ENCODE measurements at places on chromosomes 2 and 18.
A peak's percentile ranks its signal among the peaks of the same experiment; 100 is the strongest.

- DNase-seq, result no peak
Measured at GRCh38 chr2:58769864-58770234, 528.7 kb upstream of the FANCL start.

- DNase-seq, result peak; percentile 48
Measured at GRCh38 chr2:209556354-209556961, 132.6 kb downstream of the MAP2 start.

DNA sequence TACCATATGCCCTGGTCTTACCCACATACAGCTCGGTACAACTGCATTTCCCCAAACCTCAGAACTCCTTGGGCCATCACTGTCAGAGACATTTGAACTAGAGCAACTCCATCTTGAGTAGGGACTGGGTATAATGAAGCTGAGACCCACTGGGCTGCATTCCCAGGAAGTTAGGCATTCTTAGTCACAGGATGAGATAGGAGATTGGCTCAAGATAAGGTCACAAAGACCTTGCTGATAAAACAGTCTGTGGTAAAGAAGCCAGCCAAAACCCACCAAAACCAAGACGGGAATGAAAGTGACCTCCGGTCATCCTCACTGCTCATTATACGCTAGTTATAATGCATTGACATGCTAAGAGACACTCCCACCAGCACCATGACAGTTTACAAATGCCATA lies 131.3 kb downstream of the PIK3C3 start:
- DNase-seq, result no peak

DNA sequence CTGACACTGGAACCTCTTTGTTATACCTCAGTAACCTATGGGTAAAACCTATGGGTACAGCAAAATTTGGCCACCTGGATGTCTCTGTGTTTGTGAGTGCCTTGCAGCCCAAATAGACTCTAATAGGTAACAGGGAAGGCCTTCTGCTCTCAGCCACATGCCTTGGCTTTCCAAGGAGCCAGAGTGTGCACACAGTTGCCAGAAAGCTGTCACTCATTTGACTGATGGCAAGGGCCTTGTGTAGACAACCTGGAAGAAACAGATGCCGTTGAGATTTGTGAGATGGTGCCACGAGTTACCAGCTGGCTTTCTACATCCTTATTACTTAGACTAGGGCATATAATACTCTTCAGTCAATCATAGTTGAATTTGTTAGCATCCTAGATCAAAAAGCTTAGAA lies 90.1 kb upstream of the RAB12 start:
- peak; percentile 94 for DNase-seq

- no peak for DNase-seq
Measured at GRCh38 chr2:37323781-37324535, 675 bp downstream of the PRKD3 start.

GRCh38 chr2:27291865-27292264 lies 9.6 kb downstream of the TRIM54 start:
- no peak for DNase-seq

DNA sequence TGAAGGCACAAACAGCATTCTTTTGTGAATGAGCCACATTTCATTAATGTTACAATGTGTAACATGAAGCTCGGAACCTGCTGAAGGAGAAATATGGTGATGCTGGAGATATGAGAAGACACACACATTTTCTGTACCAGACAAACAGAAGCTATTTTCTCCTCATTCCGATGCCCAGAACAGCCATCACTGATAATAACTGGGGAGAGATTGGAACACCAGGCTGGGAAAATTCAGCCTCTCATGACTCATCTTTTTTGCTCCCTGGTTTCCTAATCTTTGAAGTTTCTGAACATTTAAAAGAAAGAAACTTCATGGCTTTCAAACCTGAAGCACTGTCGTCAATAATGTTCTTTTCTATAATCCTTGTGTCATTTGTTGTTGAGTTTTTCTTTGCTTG lies 110.9 kb downstream of the LYPD6 start:
- no peak for DNase-seq

GRCh38 chr2:187319441-187320108 lies 128.5 kb downstream of the CALCRL start:
- no peak for DNase-seq

GRCh38 chr2:148794558-148794957 lies 80.5 kb upstream of the KIF5C start:
- DNase-seq, result no peak

- no peak for DNase-seq
Measured at GRCh38 chr2:60498816-60499429, 54.5 kb downstream of the BCL11A start.

- peak; percentile 4 for DNase-seq
Measured at GRCh38 chr2:29841386-29842004, 79.9 kb downstream of the ALK start.

DNA sequence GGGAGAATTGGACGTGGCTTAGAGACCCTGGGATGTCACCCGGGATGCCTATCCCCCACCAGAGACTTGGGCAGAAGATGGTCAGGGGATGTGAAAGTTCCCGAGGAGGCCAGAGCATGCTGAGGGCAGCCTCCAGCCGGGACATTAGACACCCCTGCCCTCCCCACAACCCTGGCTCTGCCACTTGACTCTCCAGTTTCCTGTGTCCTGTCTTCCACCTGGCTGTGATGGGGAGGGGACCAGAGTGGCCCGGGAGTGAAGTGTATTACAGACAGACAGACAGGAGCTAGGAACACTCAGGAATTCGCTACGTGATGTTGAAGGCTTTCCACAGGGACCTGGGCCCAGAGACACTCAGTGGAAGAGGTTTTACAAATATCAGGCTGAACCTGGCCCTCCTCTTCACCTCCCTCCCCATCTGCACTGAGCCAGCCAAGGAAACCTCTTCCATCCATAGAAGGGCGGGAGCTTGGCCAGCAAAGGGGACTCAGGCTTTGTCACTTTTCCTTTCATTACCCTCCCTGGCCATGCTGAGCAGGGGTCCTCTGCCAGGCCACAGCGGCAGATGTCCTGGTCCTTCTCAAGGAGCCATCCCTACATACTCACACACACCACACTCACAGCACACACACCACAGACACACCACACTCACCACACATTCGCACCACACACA lies 60.7 kb downstream of the SDC1 start:
- DNase-seq, result no peak

DNA sequence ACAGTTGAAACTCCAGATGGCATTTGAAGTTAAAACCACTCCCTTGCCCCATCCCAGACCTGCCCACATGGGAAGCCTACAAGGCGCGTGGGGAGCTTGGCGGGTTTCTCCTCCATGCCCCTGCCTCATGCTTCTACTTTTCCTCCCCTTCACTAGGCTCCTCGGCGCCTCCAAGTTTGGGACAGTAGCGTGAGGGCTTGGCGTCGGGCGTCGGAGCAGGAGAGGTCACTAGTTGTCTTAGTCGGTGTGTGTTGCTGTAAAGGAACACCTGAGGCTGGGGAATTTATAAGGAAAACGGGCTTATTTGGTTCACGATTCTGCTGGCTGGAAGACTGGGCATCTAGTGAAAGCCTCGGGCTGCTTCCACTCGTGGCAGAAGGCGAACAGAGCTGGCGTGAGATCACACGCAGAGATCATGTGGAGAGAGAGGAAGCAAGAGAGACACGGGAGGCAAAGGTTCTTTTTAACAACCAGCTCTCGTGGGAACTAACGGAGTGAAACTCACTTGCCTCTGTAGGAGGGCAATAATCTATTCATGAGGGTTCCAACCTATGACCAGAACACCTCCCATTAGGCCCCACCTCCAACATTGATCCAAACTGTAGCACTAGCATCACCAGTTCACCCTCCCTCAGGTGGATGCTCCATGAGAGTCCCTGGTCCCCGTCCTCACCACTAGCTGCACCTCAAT lies 25.3 kb downstream of the ITM2C start:
- DNase-seq, result no peak

- DNase-seq, result no peak
Measured at GRCh38 chr18:39230086-39230803, 1664.6 kb upstream of the CELF4 start.

- DNase-seq, result no peak
Measured at GRCh38 chr2:176293334-176293733, 24.1 kb downstream of the MTX2 start.

GRCh38 chr2:214624166-214624760 lies 185.2 kb downstream of the BARD1 start:
- no peak for DNase-seq

GRCh38 chr2:31302940-31303563 lies 69.1 kb downstream of the EHD3 start:
- DNase-seq, result no peak

GRCh38 chr2:72136331-72136730 lies 11.3 kb downstream of the CYP26B1 start:
- no peak for DNase-seq

DNA sequence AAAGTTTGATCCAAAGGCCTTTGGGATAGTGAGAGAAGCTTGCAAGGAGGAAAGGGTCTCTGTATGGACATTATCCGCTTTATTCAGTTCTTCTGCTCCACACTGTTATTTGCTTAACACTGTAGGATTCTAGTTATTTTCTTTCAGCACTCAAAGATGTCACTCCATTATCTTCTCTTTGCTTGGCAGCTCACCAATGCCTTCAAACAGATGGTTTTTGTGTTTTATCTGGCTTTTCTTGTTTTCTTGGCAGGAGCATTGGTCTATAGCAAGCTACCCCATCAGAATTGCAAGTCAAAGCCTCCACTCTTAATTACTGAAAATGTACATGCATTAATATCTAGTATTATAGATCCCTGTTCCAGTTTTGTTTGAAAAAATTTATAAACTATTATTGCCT lies 138.8 kb downstream of the EVA1A start:
- no peak for DNase-seq

DNA sequence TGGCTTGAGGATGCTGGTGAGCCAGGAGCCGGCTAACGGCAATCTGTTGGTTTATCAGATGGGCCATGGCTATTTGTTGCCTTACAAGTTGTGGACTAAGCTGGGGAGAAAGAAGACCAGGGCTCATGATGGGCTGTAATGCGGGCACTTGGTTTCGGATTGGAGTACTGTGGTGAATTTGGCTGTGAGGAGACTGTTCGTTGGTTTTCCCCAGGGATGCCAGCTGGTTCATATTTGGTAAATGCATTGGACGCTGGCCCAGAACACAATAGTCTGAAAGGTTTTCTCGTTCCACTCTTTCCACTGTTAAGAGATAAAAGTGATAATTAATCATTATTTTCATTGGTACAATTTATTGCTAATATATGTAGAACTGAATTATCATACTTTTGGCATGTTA lies 108.9 kb downstream of the SATB2 start:
- peak; percentile 87 for DNase-seq

DNA sequence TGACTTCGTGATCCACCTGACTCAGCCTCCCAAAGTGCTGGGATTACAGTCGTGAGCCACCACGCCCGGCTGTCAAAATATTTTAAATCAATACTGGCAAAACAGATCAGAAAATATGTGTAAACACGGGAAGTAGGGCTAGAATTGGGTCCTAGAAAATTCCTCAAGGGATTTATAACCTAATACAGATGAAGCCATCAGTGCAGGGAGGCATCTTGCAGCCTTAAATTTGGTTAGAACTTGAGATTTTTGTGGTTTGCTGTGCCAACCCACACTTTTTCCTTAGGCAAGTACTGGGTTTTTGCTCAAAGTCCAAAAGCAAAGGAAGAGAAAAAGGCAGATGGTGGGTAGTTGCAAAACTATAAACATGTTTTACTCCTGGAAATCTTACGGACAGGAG lies 33.7 kb upstream of the NFE2L2 start:
- no peak for DNase-seq

DNA sequence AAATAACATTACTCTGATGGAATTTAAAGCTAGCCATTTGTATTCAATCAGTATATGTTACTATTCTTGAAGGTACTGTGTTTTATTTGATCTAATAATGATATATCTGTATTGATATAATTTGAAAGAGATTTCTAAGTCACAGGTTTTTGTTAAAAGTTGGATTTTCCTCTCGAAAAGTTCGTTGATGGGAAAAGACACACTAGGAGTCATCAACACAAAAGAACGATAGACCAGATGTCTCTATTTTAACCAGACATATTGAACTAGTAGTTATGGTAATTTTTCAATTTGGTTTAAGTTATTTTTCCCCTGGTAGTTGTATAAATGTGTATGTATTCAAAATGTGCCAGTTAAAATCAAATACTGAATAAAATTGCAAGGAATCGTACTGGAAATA lies 2.5 kb downstream of the ASXL3 start:
- no peak for DNase-seq

DNA sequence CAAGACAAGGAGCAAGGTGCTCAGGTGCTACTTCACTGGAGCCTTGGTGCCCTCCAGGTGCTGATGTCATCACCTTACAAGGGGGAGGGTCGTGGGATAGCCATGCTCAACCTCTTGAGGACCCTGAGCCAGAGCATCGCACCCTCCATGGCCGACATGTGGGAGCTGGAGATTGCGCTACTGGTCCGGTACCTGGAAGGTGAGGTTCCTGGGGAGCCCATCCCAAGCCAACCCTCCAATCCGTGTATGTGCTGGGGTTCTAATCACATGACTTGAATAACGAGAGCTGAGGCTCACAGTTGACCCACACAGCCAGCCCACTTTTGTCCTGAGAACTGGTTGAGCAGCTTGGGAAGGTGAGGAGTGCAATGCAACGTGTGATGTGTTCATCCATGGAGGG lies 25.9 kb downstream of the MROH2A start:
- DNase-seq, result no peak

- DNase-seq, result peak; percentile 67
Measured at GRCh38 chr2:216698895-216699294, 3.5 kb upstream of the IGFBP5 start.

DNA sequence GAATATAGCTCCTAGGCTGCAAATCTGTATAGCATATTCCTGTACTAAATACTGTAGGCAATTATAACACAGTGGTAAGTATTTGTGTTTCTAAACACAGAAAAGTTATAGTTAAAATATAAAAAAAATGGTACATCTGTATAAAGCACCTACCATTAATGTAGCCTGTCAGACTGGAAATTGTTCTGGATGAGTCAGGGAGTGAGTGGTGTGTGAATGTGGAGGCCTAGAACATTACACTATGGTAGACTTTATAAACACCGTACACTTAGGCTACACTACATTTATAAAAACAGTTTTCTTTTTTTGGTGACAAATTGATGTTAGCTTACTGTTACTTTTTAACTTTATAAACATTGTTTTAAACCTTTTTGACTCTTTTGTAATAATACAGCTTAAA lies 226.3 kb downstream of the CCDC85A start:
- no peak for DNase-seq

DNA sequence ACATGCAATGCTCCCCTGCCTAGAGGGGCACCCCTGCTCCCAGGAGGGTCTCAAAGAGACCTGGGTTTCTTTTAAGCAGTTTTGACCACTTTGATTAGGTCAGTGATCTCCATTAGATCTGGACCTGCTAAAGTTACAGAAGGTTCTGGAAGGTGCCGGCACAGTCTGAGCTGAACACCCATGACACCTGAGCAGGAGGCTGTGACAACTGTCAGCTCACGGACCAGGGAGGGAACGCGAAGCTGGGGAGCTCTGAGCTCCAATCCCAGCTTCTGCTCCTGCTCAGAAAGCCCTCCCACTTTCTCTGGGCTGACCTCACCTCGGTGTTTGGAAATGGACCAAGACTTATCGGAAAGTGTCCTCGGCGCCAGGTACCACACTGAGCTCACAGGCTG lies 113.8 kb downstream of the NFATC1 start:
- DNase-seq, result no peak

DNA sequence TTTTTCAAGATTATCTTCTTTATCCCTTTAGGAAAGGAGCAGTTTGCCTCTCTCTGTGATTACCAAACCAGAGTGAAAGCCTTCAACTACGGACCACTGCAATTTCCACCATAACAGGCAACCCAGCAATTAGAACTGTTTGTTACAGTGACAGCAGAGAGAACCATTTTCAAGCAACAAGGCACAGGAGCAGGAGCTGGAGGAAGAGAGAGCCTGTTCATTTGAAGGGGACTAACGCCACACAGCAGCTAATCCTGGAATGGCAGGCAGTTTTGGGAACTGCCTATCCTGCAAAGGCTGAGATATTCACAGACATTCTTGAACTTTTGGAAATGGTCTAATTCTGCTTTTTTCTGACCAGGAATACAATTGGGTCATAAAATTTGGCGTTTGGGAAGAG lies 1541.9 kb upstream of the PIK3C3 start:
- DNase-seq, result peak; percentile 36

Data from NCI-H2171 (cell line).